ENCODE measurements at places on chromosomes 5 and 9.

DNA sequence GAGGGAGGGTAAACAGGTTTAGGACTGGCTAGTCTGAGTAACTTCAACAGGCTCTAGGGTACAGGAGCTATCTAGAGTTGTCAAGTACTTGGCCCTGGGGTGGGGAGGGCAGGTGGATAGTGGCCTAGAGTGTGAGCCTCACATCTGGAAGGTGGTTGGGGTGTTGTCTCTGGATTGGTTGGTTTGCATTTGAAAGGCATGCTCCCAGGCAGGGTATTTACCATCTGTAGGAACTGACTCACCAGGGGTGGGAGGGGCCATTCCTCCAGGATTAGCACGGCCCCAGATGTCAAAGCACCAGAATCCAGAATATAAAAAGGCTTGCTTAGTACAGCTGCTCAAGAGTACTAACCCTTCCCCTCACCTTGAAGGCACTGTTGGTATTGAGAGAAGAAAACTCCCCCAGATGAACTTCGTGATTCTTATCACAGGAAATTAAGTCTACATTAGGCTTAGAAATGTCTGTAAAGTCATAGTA is 193.3 kb downstream of the NTRK2 start:
- no peak for DNase-seq

DNA sequence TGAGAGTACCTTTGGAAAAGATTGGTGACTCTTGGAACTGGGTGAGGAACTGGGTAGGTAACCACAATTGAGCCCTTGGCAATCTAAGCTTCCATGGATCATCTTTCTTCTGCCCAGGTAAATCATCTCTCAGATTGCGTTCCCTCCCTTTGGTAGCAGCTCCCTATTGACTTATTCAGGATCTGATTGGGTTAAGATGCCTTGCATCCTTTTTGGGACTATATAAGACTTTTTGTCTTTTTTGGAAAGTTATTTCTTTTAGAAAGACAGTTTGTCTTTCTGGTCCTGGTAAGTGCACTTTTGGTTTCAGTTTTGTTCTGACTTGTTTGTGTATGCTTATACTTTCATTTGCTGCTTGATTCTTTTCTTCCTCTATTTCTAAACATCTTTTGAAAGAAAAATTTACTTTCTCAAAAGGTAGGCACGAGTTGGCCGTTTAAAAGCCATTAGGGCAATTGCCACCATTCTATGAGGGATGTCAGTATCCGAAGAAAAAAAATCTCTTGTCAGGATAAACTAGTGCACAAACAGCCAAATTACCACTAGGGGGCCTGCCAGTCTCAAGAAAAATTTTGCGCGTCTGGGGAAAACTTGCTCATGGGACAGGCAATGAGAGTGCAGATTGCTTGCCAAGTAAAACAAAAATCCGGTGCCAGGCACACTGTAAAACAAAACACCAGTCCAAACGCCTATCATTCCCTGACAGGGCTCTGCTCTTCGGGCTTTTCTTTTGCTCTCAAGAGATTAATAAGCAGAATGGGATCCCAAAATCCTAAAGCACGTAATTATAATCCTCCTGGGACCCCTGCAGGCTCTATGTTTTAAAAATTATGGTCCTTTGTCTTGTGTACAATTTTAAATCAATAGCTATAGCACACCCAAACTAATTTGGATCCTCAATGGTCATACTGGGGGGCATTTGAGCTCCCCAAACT is 12.8 kb downstream of the OR1J1 start:
- DNase-seq = peak; percentile 50

- DNase-seq = no peak
Observed at GRCh38 chr5:15669826-15670225, 169.8 kb downstream of the FBXL7 start.

- no peak for DNase-seq
Observed at GRCh38 chr9:100346836-100347235, 5.9 kb downstream of the TEX10 start.

- DNase-seq = no peak
Observed at GRCh38 chr9:129276486-129277230, 98.6 kb upstream of the IER5L start.

GRCh38 chr9:7944572-7944971 is 145.0 kb upstream of the DMAC1 start:
- DNase-seq = no peak

GRCh38 chr5:59115345-59115744 is 532.5 kb downstream of the RAB3C start:
- no peak for DNase-seq

DNA sequence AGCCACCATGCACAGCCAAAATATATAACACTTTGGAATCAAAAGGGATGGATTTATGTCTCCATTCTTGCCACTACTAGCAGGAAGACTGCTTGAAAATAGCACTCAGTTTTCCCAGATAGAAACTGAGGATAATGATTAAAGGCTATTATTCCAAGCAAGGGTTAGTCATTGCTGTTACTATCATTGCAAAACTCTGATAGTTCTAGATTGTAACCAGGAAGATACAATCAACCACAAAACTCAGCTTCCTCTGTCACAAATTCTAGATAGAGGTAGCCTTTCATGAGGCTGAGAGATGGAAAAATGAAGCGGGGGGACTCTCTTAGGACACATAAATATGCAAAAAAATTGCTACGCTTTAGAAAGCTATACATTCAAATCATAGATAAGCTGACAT is 3.1 kb downstream of the ANXA1 start:
- DNase-seq = no peak

GRCh38 chr9:112038017-112038408 is 137.1 kb downstream of the SUSD1 start:
- no peak for DNase-seq

- DNase-seq = no peak
Observed at GRCh38 chr9:1415146-1415545, 365.0 kb downstream of the DMRT2 start.

DNA sequence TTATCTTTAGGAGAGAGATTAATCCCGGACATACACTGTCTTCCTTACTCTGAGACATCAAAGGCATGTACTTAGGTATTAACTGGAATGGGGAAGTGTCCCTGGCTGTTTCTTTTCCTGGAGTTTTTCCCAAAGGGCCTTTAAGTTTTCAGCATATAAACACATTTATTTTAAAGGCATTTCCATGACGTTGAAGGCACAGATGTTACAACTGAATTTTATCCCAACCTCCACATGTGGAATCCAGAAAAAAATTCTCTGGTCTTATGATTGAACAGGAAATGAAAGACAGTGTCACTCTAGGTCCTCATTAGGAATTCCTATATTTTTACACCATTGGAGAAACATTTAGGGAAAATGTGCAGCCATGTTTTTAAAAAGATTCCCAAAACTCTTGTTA is 41.6 kb upstream of the SHOC1 start:
- no peak for DNase-seq

GRCh38 chr9:7123743-7124142 is 366.0 kb downstream of the KDM4C start:
- DNase-seq = no peak

DNA sequence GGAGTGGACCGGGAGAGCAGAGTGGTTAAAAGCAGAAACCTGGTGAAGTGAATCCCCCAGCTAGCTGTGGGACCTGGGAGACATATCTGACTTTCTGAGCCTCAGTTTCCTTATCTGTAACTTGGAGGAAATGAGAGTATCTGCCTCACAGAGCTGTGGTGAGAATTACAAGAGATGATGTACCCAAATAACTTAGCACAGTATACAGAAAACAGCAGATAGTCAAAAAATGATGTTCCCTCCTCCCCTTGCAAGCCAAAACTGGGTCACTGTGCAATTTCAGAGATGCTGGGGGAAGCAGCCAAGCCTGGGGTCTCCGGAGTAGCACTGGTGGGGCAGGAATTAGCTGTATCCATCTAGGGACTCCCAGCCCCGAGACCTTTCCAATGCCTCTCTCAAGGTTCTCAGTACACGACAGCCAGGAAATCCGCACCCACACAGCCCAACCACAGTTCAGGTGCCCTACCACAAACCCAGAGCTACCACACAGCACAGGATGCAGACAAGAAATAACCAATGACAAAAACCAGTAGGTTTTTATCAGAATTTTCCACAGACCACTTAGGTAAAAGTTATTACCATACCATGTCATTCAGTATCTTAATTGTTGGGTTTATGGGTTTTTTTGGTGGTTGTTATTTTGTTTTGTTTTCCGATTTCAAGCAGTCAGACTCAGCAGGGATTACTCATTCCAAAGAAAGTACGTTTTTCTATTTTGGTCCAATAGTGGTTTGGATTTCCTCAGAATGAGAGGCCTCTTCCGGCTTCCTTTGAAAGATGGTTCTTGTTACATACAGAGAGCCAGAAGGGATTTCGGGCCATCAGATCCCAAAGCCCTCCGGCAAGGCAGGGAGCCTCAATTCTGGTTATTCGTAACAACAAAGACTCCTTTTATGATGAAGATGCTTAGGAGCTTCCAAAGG is 4.9 kb upstream of the HRH2 start:
- no peak for DNase-seq

GRCh38 chr5:61205013-61205412 is 42.7 kb upstream of the SMIM15 start:
- no peak for DNase-seq

DNA sequence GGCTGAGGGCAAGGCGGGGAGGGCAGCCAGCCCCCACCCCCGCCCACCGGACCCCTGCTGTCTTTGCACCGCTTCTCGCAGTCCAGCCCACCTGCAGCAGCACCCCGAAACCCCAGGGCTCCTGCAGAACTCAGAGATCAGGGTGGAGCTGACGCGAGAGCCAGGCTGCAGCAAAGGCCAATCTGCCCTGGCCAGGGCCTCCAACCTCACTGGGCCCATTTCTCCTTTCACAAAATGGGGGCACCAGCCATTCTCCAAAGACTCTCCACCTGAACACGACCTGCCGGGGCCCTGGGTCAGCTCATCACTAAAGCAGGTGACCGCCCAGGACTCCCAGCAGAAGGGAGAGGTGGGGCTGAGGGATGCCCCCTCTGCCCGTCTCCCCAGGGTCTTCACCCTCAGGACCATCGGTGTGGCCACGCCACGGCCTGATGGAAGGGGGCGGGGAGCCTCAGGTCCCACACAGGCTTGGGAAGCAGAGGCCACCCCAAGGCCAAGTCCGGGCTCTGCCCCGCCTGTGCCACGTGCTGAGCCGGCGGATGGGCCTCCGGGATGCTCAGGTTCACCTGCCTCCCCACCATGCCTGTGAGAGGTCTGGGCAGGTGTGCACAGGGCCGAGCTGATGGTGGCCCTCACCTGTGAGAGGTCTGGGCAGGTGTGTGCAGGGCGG is 13.1 kb downstream of the NACC2 start:
- DNase-seq = no peak
